ENCODE measurements at places on chromosomes 16 and 17.

DNA sequence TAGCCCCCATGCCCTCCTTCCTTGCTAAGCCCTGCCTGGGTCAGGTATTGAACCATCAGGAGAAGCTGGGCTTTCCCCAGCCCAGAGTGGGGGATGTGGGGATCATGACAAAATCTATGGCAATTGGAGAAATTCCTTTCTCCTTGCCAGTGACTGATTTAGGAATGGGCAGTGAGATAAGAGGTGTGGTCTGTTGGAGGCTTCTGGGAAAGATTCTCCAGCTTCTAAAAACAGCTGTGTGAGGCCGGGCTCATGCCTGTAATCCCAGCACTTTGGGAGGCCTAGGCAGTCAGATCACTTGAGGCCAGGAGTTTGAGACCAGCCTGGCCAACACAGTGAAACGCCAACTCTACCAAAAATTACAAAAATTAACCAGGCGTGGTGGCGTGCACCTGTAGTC is 69.1 kb downstream of the SRCIN1 start:
- DNase-seq, result no peak

DNA sequence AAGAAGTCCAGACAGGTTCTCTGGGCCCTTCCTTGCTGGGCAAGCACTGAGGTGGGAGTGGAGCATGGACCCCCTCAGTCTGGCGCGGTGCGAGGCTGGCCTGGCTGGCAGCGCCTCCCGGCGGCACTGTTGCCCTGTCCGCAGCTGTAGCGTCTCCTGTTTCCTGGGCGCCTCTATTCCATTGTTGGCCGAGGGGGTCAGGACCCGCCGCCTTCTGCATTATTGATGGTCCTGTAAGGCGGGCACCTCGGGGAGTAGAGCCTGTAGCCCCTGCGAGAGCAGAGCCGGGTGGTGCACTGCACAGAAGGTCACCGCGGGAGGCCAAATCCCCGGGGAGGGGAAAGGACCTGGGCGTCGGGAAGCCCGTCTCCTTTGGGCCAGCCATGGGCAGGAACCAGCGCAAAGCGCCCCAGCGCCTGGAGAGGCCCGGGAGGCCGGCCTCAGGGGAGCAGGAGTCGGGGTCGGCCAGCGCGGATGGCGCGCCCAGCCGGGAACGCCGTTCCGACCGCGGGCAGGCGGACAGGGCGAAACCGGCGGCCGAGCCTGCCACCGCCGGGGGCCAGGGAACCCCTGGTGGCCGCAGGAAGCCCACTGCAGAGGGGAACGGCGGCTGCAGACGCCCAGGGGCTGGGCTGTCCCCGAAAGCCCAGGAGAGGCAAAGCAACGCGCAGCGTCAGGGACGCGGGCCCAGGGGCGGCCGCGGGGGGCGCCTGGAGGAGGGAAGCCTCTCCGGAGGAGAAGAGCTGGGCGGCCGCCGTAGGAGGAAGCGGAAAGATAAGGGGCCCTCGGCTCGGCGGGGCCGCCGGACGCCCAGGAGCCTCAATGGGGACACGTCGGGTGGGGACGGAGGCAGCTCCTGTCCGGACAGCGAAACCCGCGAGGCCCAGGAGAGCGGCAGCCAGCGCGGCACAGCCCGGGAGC is at the start of gene MYO15B:
Gene MYO15B (plus strand): TSS at position 126 of the 921 bp plus-strand sequence. CDS start 258 bp downstream, at position 384.
- no peak for DNase-seq

DNA sequence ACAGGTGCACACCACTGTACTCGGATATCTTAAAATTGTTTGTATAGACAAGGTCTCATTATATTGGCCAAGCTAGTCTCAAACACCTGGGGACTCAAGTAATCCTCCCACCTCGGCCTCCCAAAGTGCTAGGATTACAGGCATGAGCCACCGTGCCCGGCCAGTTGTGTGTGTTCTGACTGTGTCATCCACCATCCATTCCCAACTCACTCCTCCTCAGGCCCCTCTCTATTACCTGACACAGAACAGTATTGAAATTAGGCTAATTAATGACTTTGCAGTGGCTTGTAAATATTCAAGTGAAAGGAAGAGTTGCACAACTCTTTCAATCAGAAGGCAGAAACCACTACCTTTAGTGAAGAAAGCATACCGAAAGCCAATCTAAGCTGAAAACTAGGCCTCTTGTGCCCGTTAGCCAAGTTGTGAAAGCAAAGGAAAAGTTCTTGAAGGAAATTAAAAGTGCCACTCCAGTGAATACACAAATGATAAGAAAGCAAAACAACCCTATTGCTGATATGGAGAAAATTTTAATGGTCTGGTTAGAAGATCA is 28.7 kb downstream of the GOSR1 start:
- DNase-seq, result no peak

GRCh38 chr17:37294888-37295287 is 80.9 kb upstream of the C17orf78 start:
- DNase-seq, result no peak

GRCh38 chr16:85998171-85998867 is 99.4 kb downstream of the IRF8 start:
- no peak for DNase-seq

Measured in AG10803 (cell line).